Ammon's horn (tissue), 1 donor: ENCODE measurements at places on chromosomes 12 and 14.

GRCh38 chr12:112367965-112368364 is 14.3 kb downstream of the HECTD4 start:
- DNase-seq = no peak

DNA sequence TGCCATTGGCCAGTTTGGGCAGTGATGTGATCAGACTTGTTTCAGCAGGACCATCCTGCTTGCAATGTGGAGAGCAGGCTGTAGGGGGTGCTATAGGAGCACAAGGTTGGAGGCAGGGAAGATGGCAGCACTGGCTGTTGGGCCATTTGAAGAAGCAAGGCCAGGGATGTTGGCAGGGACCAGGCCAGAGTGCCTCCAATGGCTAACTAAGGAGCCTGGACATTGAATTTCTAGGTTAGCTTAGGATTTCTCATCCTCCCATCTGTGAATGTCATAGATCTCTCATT is 23.5 kb downstream of the FGF23 start:
- no peak for DNase-seq

- DNase-seq = no peak
Measured at GRCh38 chr12:76049575-76050251, 18.1 kb upstream of the PHLDA1 start.

- peak; percentile 56 for DNase-seq
Measured at GRCh38 chr14:91649930-91650329, 82.0 kb downstream of the CATSPERB start.

GRCh38 chr12:12749433-12749832 is 32.3 kb downstream of the CDKN1B start:
- peak; percentile 61 for DNase-seq

- no peak for DNase-seq
Measured at GRCh38 chr14:70847406-70848090, 38.2 kb upstream of the MAP3K9 start.

- no peak for DNase-seq
Measured at GRCh38 chr12:10968765-10969456, 17.8 kb downstream of the TAS2R50 start.

GRCh38 chr12:72872996-72873395 is 600.8 kb downstream of the TRHDE start:
- DNase-seq = no peak

GRCh38 chr14:69613312-69614073 is 2.1 kb downstream of the SUSD6 start:
- no peak for DNase-seq

GRCh38 chr14:49926803-49927202 is 33.9 kb downstream of the ARF6 start:
- DNase-seq = no peak

GRCh38 chr14:57086271-57087162 is 182.2 kb downstream of the EXOC5 start:
- DNase-seq = no peak

- no peak for DNase-seq
Measured at GRCh38 chr12:6204533-6205143, 4.4 kb downstream of the CD9 start.

DNA sequence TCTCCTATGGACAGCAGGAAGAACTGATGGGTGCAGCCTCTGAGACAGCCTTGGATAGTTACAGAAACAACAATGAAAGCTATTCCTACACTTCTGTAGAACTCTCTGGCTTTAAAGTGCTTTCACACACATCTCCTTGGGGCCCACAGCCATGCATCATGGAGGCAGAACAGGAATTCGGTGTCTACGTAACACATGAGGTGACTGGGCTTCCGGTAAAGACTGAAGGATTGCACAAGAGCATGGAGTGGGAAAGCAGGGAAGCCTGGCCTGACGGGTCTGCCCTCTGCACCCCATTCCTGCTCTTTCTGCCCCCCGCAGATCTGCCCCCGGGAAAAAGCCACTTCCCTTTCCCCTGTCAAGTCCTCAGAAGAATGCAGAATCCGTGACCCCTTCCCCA is 82.6 kb downstream of the VWF start:
- no peak for DNase-seq

- DNase-seq = peak; percentile 93
Measured at GRCh38 chr12:106302401-106303201, at the start of gene TCP11L2. Gene TCP11L2, plus strand, starts transcription at chr12:106302733. Its CDS starts 8,343 bp downstream, at chr12:106311076.

DNA sequence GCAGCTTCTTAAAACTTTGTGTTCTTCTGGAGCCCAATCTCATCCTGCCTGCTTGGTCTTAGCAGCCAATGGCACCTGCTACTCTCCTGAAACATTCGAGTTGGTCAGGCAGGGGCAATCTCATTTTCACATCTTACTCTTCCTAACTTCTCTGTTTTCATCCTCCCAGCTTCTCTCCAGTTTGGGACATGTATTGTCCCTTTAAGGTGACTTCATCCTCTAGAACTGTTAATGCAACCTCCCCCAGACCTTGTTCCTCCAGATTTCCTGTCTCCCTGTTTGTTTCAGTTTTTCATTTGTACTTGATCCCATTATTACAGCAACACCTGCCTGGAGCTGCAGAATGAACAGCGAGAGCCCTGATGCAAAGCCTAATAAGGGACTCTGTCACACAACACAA is 31.3 kb downstream of the SERPINA11 start:
- DNase-seq = no peak

DNA sequence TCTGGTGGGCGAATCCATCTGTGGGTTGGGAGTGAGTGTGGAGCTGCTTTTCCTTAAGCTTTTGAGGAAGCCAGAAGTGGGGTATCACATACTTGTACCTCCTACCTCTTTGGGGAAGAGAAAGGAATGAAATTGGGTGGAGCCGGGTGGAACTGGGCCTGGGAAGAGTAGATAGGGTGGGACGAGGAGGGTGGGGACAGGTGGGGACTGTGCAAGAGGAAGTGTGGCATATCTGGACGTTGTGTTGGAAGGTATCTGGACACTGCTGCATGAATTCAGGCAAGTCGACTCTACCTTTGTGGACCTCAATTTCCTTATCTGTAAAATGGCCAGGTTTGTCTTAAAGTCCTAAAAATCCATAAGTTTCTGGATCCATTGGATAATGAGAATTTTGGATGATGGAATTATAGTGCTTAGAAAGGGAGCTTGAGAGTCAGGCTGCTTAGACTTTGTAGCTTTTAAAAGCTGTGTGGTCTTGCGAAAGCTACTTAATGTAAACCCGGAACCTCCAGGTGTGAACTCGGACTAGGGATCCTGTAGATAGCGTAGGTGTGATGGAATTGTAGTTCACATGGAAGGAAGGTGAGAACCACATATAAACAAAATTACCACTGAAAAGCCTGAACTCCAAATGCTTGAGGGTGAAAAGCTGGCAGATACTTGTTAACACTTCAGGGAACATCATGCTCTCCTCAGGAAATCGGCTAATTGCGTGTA is 2.1 kb downstream of the VRTN start:
- DNase-seq = no peak

GRCh38 chr12:57087010-57087690 is 1.8 kb upstream of the NAB2 start:
- peak; percentile 70 for DNase-seq

DNA sequence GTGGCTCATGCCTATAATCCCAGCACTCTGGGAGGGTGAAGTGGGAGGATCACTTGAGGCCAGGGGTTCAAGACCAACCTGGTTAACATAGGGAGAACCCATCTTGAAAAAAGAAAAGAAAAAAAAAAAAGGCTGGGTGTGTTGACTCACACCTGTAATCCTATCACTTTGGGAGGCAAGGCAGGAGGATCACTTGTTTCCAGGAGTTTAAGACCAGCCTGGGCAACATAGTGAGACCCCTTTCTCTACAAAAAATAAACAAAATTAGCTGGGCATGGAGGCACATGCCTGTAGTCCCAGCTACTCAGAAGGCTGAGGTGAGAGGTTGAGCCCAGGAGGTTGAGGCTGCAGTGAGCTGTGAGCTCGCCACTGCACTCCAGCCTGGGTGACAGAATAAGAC is 23.0 kb upstream of the LRP1-AS start:
- no peak for DNase-seq

DNA sequence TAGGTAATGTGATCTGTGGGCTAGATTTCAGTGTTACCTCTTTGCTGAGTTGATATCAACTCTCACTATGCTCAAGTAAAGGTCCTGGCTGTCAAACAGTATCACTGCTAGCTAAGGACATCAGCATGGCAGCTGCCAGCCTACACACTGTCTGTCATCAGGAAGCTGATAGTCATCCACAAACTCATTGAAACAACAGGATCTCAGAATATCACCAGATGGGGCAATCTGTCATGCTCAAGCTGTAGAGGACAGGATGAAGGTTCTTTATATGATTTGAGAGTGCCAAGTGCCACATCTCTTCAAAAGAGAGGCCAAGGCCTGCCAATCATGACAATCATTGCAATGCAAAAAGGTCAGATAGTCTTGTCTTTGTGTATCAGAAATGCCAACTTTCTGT is 811.5 kb upstream of the SEL1L start:
- DNase-seq = peak; percentile 62

DNA sequence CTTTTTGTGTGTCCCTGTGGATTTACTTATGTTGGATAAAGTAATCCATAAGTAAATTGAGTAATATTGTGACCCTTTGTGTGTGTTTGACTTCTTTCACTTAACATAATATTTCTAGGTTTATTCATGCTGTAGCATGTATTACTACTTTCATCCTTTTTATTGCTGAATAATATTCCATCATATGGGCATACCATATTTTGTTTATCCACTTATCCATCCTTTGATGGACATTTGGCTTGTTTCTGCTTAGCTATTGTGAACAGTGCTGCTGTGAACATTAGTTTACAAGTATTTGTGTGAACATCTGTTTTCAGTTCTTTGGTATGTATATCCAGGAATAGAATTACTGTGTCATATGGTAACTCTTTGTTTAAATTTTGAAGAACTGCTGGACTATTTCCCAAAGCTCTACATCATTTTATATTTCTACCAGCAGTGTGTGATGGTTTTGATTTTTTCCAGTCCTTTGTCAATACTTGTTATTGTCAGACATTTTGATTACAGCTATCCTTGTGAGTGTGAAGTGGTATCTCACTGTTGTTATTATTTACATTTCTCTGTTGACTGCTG is 25.2 kb downstream of the G2E3 start:
- DNase-seq = no peak

GRCh38 chr12:121391619-121392324 is 8.1 kb upstream of the RNF34 start:
- peak; percentile 4 for DNase-seq

DNA sequence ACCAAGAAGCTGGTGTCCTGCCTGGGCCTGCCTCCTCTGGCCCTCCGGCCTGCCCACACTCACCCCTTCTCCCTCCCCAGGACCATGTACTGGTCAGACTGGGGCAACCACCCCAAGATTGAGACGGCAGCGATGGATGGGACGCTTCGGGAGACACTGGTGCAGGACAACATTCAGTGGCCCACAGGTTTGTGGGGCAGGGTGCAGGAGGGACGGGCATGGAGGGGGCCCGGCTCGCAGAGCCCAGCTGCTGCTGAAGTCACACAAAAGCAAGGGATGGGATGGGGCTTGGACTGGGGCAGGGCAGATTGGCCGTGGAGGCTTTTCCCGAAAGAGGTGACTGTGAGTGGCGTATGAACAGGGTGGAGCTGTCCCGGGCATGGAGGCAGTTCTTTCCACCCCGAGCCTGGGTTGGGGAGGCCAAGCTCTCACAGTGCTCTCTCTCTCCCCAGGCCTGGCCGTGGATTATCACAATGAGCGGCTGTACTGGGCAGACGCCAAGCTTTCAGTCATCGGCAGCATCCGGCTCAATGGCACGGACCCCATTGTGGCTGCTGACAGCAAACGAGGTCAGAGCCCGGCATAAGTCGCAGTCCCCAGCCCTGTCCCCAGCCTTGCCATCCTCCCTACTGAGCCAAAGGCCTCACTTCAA is 7.8 kb upstream of the NXPH4 start:
- peak; percentile 77 for DNase-seq

DNA sequence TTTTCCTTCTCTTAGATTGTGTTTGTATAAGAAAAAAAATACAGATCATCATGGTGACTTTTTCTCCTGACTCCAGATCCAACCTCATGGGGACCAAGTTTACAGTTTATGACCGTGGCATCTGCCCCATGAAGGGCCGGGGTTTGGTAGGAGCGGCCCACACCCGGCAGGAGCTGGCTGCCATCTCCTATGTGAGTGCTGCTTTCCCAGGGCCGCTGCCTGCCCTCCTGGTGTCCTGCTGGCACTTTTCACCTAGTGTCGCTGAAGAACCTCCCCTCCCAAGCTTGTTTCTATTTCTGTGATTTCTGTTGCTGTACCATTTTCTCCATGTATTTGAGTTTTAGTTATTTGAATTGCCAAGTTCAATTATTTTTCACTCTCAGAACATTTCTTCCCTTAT is 24.8 kb upstream of the TEAD4 start:
- DNase-seq = no peak

DNA sequence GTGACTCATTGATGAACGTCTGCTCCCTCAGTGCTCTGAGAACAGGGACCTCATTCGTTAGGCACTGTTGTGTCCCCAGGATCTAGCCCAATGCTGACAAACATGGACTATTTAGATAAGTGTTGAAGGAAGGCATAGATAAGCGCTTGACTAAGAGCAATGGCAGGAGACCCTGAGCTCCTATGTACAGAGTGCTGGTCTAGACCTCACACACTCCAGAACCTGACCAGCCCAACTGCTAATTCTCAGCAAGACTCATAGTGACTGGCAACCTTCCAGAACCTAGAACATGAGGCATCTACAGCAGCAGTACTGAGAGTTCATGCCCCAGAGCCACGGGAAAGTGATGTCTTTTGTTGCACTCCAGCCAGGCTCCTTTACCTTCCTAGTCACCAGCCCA is 69.2 kb downstream of the CRACR2A start:
- DNase-seq = no peak

GRCh38 chr12:3215410-3215975 is 138.3 kb downstream of the TSPAN9 start:
- DNase-seq = no peak

GRCh38 chr12:77062396-77062795 is 3.0 kb downstream of the E2F7 start:
- no peak for DNase-seq

GRCh38 chr14:28754209-28754985 is 12.2 kb upstream of the FOXG1 start:
- peak; percentile 80 for DNase-seq

- no peak for DNase-seq
Measured at GRCh38 chr12:117010693-117011451, 88.3 kb downstream of the TESC start.

- DNase-seq = no peak
Measured at GRCh38 chr14:102898776-102899515, 23.5 kb upstream of the AMN start.
